ENCODE measurements at places on chromosomes 16 and 17. TPM values are rescaled to one million over a fixed set of nuclear protein-coding genes. Genes with fewer than 3 reads are reported as not detected.

MT3 gene
- 0.73 TPM for total RNA-seq

HID1 gene
- 14.5 TPM for total RNA-seq

HAP1 gene
- 0.49 TPM for total RNA-seq

GPR179 gene
- total RNA-seq, result 0.53 TPM

IRX5 gene
- total RNA-seq, result not detected

SLFN14 gene
- not detected for total RNA-seq

Measured in T-cell (primary cell).